ENCODE measurements at places on chromosomes 7 and 10.

DNA sequence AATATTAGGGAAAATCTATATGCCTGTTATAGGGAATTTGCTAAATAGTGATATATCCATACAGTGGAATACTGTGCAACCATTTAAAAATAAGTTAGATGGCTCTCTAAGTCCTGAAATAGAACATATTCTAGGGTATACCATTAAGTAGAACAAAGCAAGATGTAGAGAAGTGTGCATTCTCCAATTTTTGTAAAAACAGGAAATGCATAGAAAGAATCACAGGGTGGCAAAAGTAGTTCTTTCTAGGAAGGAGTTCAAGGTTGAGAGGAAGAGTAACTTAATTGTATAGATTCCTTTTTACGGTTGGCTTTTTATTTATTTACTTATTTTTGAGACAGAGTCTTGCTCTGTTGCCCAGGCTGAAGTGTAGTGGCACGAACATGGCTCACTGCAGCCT is 43.7 kb downstream of the ADD3 start:
- DNase-seq: no peak

GRCh38 chr7:94022550-94022949 is 18.4 kb upstream of the BET1 start:
- no peak for DNase-seq

DNA sequence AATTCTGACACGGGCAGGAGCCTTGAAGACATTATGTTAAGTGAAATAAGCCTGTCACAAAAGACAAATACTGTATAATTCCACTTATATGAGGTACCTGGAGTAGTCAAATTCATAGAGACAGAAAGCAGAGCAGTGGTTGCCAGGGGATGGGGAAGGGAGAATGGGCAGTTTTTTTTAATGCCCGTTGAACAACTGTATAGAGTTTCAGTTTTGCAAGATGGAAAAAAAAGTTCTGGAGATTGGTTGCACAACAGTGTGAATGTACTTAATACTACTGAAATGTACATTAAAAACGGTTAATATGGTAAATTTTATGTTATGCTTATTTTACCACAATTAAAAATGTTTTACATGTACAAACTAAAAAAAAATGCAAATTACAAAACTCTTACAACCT is 63.6 kb upstream of the EFCAB10 start:
- no peak for DNase-seq

DNA sequence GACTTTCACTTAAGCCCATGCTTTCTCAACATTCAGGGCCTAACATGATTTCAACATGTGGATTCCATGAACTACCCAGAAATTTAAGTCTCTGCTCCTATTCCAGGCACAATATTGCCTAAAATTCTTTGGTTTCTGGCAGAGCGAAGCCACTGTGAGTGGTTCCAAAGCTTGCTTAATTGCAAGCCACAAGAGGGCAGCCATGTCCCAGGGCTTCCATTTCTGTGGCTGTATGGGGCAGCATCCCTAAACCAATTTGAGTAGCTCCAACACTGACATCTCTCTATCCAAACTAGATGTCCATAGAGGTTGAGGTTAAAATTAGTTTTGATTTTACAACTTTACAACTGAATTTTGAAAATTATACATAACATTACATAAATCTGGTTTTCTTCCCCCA is 56.3 kb upstream of the MDFIC start:
- no peak for DNase-seq

Data from substantia nigra (tissue), 51 donors.